ENCODE measurements at places on chromosomes 11 and 22. TPM values are rescaled to one million over a fixed set of nuclear protein-coding genes. Genes with fewer than 3 reads are reported as not detected.

Gene RTL10
- 7.1 TPM for total RNA-seq

Gene TMEM45B
- total RNA-seq = not detected

Gene EFCAB6
- total RNA-seq = 0.36 TPM

Gene PGM2L1
- 18.2 TPM for total RNA-seq

Gene PDGFD
- 9.4 TPM for total RNA-seq

Gene CYTH4
- 0.69 TPM for total RNA-seq

Gene SLC35E4
- total RNA-seq = 7.3 TPM

Gene OR52N4
- total RNA-seq = not detected

Gene SYT7
- 1.2 TPM for total RNA-seq

Gene SCGB1A1
- total RNA-seq = not detected

Gene WNT7B
- total RNA-seq = 140 TPM

Gene MUC6
- total RNA-seq = 0.01 TPM

Gene DYNC2H1
- 8.3 TPM for total RNA-seq

Gene INPPL1
- total RNA-seq = 56.8 TPM

Measured in A549 treated with DMSO at 1 μM for 4 hours (cell line).